Eye (tissue), 1 donor: ENCODE measurements at places on chromosomes 16 and 17.

- no peak for DNase-seq
Measured at GRCh38 chr17:68498479-68499326, 13.5 kb upstream of the PRKAR1A start.

- no peak for DNase-seq
Measured at GRCh38 chr17:48593126-48593829, at the start of gene HOXB5. HOXB5 (minus strand) TSS chr17:48593779; CDS start chr17:48593682, 97 bp downstream.

GRCh38 chr17:17722081-17722905 is 41.0 kb downstream of the RAI1 start:
- peak; percentile 89 for DNase-seq

DNA sequence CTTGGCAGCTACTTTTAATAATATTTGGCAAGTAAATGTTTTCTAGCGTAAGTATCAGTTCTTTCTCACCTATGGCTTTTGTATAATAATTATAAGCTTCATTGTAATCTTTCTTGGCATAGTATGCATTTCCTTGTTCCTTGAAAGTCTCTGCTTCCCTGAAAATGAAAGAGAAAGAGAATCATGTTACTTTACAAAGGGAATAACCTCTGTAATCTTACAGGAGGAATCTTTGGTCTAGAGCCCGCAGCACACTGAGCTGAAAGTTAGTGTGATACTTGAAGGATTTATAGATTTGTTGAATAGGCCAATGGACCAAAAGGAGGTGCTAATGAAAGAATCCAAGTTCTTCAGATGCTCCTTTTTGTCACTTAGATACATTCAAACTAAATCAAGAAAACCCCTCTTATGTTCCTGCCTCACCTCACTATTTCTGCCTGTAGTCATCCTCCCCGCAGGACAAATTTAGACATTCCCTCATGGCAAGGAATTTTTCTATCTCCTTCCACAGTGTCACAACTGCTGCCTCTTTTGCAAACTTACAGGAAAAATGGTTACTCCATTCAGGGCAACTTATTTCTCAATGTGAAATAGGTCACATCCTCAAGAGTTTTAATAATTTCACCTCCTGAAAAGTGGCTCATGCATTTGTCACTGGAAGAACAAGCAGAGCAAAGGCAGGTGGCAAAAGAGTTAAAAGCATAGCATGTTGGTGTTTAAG is 16.7 kb downstream of the DNAJC7 start:
- DNase-seq = no peak

- peak; percentile 67 for DNase-seq
Measured at GRCh38 chr17:59914274-59914854, 21.4 kb downstream of the RPS6KB1 start.
